ENCODE measurements at places on chromosomes 11 and 22.

DNA sequence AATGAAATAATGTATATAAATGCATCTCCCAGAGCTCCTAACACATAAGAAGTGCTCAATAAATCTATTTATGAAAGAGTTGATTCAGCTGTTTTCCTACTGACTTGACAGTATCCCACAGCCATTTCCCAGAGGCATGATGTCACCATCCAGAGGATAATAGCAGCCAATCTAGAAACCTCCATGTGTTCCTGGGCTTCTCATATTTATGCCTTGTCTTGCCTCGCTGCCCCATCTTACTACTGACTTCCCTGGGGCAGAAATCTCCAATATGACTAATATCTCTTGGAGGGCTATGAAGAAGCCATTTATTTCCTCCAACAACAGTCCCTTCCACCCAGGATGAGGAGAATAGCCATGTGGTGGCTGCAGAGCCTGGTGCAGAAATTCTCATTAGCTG, 115.4 kb upstream of the NAV2 start:
- no peak for DNase-seq

GRCh38 chr11:78417175-78417887, at the start of gene GAB2:
Gene GAB2, minus strand, starts transcription at chr11:78417820. Its CDS starts 100 bp downstream, at chr11:78417720.
- DNase-seq, result no peak

DNA sequence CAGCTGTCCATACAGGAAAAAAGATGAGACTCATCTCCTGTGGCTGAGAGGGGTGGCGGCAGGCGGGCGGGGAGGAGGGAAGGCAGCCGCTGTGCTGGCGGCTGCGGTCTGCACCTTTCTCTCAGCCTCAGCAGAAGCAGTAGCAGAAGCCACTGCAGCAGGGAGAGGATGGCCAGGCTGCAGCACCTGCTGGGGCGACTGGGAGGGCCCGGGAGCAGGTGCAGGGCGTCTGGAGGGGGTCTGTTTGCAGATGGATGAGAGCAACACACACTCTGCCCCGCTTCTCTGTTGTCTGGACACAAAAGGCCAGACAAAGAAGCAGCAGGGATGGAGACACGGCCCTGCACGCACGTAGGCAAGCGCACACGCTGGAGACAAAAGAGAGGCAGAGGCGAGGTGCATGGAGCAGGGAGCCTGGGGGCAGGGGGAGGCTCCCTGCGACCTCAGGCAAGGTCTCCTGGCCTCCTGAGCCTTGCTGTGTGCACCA, 9.3 kb upstream of the MIAT start:
- peak; percentile 95 for DNase-seq

GRCh38 chr11:124499711-124500110, 43.7 kb downstream of the OR8B12 start:
- DNase-seq, result no peak

- DNase-seq, result no peak
Observed at GRCh38 chr22:50665738-50666137, 6.9 kb upstream of the SHANK3 start.

DNA sequence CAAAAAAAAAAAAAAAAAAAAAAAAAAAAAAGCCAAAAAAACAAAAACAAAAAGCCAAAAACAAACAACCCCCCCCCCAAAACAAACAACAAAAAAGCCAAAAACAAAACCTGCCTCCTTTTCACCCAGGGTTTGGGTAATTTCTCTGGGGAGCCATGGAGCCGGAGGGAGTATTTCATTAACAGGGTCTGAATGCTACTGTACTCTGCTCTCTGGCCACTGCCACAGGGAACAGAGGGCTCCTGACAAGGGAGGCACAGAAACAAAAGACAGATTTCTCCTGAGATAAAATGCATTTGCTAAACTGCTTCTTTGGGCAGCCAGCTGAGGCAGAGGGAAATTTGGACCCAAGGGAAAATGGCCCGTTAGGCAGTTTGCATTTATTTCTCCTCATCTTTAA, 266.0 kb upstream of the SYN3 start:
- DNase-seq, result no peak

GRCh38 chr11:8756201-8756600, 73.6 kb downstream of the RPL27A start:
- DNase-seq, result no peak

DNA sequence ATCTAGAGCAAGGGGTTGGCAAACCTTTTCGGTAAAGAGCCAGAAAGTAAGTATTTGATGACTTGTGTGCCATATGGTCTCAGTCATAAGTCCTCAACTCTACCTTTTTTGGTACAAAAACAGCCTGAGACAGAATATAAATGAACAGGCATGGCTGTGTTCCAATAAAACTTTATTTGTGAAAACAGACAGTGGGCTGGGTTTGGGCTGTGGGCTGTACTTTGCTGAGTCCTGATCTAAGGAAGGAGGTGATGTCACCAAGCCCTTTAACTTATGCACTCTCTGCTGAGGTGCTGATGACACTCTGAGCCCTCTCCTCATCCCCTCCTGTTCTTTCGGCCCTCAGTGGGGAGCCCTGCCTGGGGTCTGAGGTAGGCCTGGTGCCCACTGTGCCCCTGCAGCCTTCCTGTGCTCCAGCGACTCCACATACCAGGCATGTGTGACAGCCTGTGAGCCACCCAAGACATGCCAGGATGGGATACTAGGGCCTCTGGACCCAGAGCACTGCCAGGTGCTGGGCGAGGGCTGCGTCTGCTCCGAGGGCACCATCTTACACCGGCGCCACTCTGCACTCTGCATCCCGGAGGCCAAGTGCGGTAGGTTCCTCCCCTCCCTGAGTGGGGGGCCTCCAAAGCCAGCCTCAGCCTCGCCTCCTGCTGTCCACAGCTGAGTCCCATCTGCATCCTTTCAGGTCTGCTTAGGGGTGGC, 85.9 kb upstream of the MYOD1 start:
- DNase-seq, result no peak

- no peak for DNase-seq
Observed at GRCh38 chr11:74347381-74347780, 35.9 kb upstream of the P4HA3 start.

- no peak for DNase-seq
Observed at GRCh38 chr11:99934008-99934407, 753.1 kb upstream of the ARHGAP42 start.

- no peak for DNase-seq
Observed at GRCh38 chr11:44963136-44963535, 12.5 kb upstream of the TP53I11 start.

DNA sequence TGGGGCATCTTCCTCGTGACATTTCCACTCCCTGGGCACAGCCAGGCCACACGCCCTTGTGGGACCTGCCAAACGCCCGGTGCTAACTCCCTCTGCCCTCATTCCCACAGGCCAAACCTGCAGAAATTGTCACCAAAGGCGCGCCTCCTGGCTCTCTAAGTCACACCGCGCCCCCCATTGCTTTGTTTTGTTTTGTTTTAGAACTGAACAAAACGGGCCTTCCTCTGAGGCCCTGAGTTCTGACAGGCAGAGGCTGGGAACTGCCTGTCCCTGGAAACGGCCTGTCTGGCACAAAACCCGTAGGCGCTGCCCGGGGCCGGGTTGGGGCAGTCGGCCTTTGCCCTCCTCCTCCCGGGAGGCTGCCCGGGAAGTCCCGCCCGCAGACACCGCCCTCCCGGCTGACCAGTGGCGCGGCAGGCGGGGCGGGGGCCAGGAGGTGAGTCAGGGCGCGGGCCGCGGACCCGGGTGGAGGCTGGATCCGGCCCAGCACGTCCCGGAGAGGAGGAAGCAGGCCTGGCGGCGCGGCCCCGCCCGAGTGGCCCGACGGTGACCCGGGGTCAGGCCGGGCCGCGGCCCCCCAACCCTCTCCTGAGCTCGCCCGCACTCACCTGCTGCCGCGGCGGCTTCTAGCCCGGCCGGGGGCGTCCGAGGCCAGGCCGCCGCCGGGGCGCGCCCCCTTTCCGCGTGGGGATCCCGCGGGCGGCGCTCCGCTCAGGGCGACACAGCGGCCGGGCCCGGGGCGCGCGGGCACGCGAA, 465 bp downstream of the SUN2 start:
- DNase-seq, result no peak

DNA sequence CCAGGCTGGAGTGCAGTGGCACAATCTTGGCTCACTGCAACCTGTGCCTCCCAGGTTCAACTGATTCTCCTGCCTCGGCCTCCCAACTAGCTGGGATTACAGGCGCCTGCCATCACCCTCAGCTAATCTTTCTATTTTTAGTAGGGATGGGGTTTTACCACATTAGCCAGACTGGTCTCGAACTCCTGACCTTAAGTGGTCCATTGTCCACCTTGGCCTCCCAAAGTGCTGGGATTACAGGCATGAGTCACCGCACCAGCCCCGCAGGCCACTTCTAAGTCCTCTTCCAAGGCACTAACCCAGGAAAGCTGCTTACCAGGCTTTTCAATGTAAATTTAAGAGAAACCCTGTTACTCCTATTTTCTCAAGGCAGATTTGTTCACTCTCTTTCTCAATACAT, 50.4 kb downstream of the DENND5A start:
- DNase-seq, result no peak

DNA sequence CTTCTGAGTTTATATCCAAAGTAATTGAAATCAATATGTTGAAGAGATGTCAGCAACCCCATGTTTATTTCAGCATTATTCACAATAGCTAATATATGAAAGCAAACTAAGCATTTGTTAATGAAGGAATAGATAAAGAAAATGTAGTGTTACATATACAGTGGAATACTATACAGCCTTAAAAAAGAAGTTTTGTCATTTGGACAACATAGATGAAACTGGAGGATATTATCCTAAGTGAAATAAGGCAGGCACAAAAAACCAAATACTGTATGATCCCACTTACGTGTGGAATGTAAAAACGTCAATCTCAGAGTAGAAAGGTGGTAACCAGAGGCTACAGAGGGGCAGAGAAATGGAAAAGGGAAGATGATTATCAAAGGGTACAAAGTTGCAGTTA, 10.2 kb downstream of the MRGPRX2 start:
- no peak for DNase-seq

DNA sequence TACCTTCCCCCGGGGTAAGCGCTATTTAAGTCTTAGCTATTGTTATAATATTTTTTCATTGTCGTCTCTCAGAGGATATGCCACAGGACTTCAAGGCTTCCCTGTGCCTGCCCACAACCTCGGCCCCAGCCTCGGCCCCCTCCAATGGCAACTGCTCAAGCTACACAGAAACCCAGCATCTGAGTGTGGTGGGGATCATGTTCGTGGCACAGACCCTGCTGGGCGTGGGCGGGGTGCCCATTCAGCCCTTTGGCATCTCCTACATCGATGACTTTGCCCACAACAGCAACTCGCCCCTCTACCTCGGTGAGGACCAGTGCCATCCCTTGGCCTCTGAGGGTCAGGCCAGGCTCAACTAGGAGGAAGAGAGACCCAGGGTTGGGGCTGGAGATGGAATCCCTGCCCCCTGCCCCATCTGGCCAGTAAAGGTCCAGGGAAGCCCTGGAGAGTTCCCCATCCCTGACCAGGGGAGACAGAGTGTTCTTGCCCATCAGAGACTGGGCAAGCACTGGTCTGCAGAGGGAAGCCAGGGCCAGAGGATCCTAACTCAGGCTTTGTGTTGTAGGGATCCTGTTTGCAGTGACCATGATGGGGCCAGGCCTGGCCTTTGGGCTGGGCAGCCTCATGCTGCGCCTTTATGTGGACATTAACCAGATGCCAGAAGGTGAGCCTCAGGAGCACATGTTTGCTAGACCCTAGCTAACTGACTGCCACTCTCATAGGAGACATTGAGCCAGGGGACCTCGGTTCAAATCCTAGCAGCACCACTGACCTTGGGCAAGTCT, 18.4 kb downstream of the SLCO2B1 start:
- no peak for DNase-seq

- no peak for DNase-seq
Observed at GRCh38 chr11:93288079-93288478, 42.5 kb upstream of the DEUP1 start.

DNA sequence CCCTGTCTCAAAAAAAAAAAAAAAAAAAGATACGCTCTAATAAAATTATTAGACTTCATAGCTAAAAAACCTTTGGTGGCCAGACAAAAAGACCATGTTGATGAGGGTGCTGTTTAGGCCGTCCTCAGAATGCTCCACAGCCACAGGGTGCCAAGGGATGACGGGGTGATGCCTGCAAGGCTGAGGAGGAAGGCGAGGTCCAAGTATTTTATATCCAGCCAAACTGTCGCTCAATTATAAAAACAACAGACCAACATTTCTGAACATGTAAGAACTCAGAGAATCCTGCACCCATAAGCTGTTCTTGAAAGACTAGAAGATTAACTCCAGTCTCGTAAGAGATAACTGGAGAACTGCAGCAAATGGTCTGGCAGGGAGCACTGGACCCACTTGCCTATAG, 29.2 kb downstream of the TBX1 start:
- no peak for DNase-seq

DNA sequence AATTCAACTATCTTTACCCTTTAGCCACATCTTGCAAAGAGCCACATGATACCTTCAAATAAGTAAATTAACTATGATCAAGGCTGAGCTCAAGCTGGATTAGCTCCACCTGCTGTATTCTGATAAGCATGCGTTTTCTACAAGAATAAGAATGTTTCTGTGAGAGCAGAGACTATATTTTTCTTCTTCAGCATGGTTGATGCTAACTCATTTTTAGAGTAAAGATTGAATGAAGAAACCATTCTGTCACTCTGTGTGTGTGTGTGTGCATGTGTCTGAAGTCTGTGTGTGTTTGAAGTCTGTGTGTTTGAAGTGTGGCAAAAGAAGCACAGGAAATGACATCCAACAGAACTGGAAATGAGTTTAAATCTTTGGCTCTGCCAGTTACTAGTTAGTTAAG, 12.0 kb upstream of the LAYN start:
- DNase-seq, result no peak

DNA sequence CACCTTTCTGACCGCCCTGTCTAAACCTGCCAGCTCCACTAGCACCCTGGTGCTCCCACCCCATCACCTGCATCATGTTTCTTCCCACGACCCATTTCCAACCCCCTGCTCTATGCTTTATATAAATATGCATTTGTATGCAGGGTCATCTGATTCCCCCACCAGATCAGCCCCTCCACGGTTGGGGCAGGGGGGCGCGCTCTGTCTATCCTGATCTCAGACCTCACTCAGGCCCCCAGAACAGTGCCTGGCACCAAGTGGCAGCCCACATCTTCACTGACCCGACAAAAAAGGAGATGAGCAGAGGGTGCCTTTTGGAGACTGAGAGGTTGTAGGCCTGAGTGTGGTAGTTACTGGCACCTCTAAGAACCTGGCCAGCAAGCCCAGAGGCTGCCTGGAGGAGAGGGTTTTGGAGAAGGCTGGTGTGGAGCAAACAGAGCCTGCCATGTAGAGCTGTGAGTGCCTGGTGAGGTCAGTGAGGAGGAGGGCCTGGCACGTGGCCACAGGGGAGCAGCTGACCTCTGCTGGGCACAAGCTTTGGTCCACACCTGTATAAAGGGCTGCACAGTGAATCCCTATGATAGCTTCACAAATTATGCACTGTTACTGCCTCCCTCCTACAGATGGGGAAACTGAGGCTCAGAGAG, 86.3 kb upstream of the RTL6 start:
- DNase-seq, result no peak

GRCh38 chr22:31244943-31245451, 32.9 kb downstream of the LIMK2 start:
- no peak for DNase-seq
